ENCODE measurements at places on chromosomes 11 and 22. TPM values are rescaled to one million over a fixed set of nuclear protein-coding genes. Genes with fewer than 3 reads are reported as not detected.

Gene DGAT2
- 7.6 TPM for total RNA-seq

Gene ZBTB16
- total RNA-seq: not detected

Gene P2RX3
- total RNA-seq: not detected

Gene GAS2
- total RNA-seq: 0.51 TPM

Gene OR5T1
- not detected for total RNA-seq

Gene GRAMD1B
- 14.8 TPM for total RNA-seq

Gene ZNF215
- 4.9 TPM for total RNA-seq

Gene RHOD
- 28.7 TPM for total RNA-seq

Gene PATE4
- not detected for total RNA-seq

Gene MRGPRF
- total RNA-seq: 25.3 TPM

Gene EIF3L
- 323 TPM for total RNA-seq

Gene PNPLA5
- not detected for total RNA-seq

Gene OR8G1
- total RNA-seq: not detected

Gene KRTAP5-7
- not detected for total RNA-seq

Gene PHF21A
- 11.8 TPM for total RNA-seq

Gene CDPF1
- 14.7 TPM for total RNA-seq

Gene DDI1
- total RNA-seq: not detected

Measured in GM23248 (cell line).